ENCODE measurements at places on chromosomes 7 and 10.

- no peak for DNase-seq
Observed at GRCh38 chr7:96416599-96416998, 94.7 kb upstream of the SLC25A13 start.

DNA sequence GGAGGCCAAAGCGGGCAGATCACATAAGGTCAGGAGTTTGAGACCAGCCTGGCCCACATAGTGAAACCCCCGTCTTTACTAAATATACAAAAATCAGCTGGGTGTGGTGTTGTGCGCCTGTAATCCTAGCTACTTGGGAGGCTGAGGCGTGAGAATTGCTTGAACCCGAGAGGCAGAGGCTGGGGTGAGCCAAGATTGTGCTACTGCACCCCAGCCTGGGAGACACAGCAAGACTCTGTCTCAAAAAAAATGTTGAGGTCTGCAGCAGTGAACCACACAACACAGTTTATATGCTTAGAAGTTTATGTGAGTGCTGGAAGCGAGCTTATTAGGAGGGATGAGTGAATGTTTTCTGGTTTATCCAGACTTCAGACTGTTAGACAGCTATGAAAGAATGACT is 10.4 kb downstream of the LHPP start:
- DNase-seq: no peak

- DNase-seq: peak; percentile 51
Observed at GRCh38 chr7:142603870-142604448, 145.3 kb upstream of the PRSS1 start.

- no peak for DNase-seq
Observed at GRCh38 chr7:159006610-159007130, 138.0 kb downstream of the VIPR2 start.

DNA sequence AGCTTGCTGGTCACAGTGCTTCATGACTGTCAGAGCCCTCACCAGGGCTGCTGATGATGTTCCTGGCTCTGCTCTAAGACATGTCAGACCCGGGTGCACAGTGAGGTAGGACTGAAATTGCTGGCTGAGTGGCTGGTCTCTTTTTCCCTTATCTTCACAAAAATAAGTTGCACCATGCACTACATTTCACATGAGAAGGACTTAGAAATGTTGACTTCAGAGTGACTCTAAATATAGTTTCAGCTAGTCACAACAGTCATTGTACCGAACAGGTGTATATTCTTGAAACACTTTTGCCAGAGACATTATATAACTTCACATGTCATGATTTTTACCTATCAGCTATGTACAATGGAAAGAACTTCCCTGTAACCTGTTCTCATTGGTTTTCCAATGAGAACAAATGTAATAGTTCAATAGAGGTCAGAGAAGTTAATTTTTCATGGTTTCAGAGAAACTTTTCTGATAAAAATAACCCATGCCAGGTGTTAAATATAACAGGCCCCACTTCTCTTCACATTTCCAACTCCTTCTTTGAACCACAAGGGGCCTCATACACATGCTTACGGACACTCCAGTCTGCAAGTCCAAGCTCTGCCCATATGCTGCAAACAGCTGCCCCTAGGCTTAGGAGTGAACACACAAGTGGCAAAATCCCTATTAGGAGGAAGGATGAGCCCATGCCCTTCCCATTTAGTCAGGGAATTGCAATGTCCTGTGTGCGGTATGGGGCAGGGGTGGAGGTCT is 115.6 kb downstream of the CDK6 start:
- DNase-seq: no peak

GRCh38 chr7:53835301-53835700 is 706.9 kb upstream of the VSTM2A start:
- DNase-seq: no peak

GRCh38 chr7:153217032-153217431 is 457.5 kb downstream of the ACTR3B start:
- DNase-seq: no peak

GRCh38 chr7:106565428-106565827 is 95.5 kb downstream of the CCDC71L start:
- DNase-seq: no peak

GRCh38 chr10:129962031-129962871 is 1.8 kb downstream of the EBF3 start:
- no peak for DNase-seq

GRCh38 chr7:88046839-88047573 is 113.0 kb downstream of the ADAM22 start:
- DNase-seq: no peak

DNA sequence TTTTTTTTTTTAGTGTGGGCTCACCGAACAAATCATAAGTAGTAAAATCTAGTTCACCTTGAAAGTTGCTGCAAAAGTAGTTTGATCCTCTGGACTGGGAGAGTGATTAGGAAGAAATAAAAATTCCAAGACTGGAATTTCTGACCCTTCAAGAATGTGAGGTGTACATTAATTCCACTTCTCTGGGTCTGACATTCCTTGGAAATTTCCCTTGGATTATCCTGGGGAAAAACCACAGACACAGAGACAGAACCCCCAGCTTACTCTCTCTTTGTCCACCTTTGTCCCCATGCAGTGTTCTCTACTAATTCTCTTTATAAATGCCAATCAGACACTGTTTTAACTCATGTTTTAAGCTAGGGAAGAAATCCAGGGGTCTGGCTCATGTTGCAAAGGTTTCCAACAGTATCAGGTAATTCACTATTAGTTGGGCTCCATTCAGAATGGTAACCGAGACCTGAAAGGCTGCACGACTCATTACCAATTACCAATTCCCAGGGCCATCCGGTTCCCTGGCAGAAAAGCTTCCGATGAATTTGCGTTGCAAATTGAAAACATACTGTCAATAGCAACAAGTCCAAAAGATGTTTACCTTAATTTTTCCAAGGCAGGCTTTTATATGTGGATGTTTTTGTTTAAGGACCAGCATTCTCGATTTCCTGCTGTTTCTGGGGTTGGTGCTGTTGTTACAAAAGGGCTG is 86.3 kb downstream of the BAMBI start:
- no peak for DNase-seq

- DNase-seq: no peak
Observed at GRCh38 chr7:97167176-97167575, 49.7 kb downstream of the SDHAF3 start.

GRCh38 chr7:63040336-63040735 is 958.3 kb upstream of the ZNF722 start:
- DNase-seq: no peak

DNA sequence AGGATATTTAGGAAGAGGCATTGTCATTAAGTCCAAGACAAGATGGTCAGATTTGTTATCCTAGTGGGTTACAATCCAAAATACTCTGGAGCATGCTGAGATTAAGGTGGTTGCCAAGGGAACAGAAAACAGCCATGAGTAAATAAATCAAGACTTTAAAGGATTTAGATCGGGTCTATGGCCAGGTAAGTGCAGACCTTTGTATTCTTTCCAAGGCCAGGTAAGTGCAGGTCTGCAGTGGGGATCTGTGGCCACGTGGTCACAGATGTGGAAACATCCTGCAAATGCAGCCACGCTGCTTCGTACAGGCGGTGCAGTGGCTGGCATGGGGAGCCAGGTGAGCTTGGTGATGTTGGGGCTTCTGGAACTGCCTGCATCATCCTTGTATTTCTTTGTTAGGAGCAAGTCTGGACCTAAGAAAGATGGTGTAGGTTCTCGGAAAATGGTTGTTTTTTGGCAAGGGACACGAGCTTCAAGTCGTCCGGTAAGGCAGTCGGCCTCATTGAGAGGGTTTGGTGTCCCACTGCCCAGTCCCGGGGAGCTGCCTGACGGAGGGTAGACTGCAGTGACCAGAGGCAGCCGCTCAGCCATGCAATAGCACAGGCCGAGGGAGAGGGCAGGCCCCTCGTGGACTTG is 21.8 kb downstream of the ZNF775 start:
- DNase-seq: no peak

- DNase-seq: no peak
Observed at GRCh38 chr7:73901231-73901822, 40.4 kb downstream of the TMEM270 start.

- no peak for DNase-seq
Observed at GRCh38 chr10:36421992-36422391, 703.4 kb upstream of the ANKRD30A start.

GRCh38 chr10:43046288-43046991 is 30.4 kb upstream of the RET start:
- no peak for DNase-seq

- no peak for DNase-seq
Observed at GRCh38 chr10:132417257-132417910, 20.4 kb downstream of the PWWP2B start.

DNA sequence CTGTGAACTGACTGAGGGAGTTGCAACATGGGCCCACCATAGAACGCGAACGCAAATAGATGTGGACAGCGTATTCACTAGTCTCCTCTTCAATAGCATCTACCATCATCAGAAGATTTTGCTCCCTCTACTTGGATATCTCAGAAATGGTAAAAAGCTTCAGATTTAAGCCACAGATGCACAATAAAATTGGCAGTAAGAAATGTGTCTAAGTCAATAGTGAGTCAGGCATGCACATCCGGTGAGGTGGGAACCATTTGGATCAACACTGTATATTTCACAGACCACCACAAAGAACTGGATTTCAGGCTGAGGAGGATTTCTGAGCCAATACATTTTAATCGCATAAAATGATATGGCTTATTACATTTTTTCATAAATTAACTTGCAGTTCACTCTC is 111.5 kb upstream of the ADAM12 start:
- no peak for DNase-seq

- no peak for DNase-seq
Observed at GRCh38 chr10:13740461-13740860, 153.7 kb downstream of the PRPF18 start.

GRCh38 chr7:134875867-134876266 is 96.4 kb downstream of the CALD1 start:
- DNase-seq: no peak

DNA sequence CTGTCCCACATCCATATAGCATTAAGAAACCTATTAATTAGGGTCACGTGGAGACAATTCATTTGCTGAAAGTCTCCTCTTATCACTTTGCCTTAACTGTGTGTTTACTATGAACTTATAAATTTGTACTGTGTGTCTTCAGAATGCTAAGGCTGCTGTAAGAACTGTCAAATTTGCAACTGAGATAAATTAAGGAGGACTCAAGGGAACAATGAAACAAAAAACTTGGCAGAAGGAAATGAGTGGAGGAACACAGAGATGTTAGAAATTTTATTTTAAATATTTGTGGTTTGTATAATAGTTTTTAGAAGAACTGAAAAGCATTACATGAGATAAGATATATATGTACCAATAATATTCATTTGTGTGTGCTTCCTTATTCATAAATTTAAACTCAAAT is 1005.3 kb upstream of the SORCS1 start:
- DNase-seq: no peak

DNA sequence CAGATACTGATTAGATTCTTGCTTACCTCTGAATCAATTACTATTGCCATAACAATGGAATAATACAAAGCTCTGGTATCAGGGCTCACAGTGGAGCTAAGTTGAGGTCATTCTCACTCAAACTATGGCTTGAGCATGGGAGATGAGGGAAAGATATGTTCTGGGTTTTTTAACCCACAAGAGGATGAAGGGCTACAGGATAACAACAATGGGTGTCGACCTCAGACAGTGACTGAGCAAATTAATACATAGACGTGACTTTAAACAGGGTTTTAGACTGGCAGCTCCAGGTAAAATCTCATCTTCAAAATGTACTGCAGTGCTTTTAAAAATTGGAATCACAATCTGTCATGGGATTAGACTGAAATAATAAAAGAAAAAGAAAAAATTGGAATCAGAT is 7.5 kb upstream of the HIBADH start:
- no peak for DNase-seq

- DNase-seq: no peak
Observed at GRCh38 chr7:37642028-37642540, 41.5 kb upstream of the GPR141 start.

- no peak for DNase-seq
Observed at GRCh38 chr7:68407460-68407859, 1190.8 kb upstream of the AUTS2 start.

GRCh38 chr10:86773498-86773897 is 17.1 kb downstream of the BMPR1A start:
- no peak for DNase-seq

GRCh38 chr7:21941611-21942141 is 4.0 kb downstream of the CDCA7L start:
- DNase-seq: no peak

DNA sequence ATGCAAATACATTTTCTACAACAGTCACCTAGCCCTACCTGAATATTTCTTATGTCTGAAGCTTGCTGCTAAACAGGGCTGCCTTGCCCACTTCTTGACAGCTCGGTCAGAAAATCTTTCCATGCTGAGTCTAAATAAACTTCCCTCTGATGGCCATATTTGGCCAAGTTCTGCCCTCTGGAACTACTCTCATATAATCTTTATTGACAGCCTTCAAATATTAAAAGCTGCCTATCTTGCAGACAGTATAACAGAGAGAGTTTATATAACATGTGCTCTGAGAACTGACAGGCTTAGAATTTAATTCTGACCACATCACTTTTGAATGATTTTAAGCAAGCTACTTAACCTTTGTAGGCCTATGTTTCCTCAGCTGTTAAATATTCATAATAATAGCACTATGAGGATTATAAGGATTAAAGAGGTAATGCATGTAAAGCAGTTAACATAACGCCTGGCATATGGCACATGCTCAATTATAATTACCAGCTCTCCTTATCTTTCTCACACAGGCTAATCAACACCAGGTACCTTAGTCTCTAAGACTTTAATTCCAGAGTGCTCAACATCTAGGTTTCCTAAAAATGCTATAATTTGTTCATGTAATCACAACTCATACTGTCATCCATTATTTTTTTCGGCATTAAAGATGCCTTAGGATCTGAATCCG is 334.1 kb downstream of the HPSE2 start:
- DNase-seq: no peak

DNA sequence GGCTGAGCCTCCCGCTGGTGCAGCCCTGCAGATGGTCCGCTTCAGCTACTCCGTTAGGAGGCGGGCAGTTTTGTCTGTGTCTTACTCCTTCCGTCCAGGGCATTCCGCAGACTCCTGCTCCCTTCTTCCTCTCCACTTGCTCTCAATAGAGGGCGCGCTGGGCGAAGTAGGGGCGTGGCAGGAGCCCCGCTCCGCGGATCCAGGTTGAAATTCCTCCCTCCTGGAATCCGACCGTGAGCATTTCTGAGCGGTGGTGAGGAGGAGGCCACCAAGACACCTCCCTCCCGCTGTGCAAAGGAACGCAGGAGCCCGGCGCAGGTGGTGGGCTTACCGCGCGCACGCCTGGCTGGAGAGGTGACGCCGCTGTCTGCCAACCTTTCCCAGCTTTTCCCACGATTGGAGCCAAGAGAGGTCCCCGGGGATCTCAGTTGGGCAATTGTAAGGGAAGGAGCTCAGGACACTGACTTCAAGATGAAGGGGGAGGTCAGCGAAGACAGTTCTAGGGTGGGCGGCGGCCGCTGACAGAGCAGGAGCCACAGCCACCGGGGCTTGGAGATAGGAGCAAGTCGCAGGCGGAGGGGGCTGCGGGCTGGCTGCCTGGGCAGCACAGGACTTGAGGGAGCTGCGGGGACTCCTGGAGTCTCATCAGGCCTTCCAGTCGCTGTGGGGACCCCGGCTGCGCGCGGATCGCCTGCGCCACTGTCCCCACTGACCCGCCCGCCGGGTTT is 1011.3 kb downstream of the XPNPEP1 start:
- DNase-seq: peak; percentile 72

- DNase-seq: no peak
Observed at GRCh38 chr10:24784061-24784460, 60.4 kb upstream of the ARHGAP21 start.

- DNase-seq: no peak
Observed at GRCh38 chr7:44150966-44151941, 10.1 kb upstream of the MYL7 start.

GRCh38 chr7:47329320-47329926 is 252.5 kb downstream of the TNS3 start:
- no peak for DNase-seq

All from left renal cortex interstitium (tissue), 4 donors.